ENCODE measurements at places on chromosomes 4 and X.

DNA sequence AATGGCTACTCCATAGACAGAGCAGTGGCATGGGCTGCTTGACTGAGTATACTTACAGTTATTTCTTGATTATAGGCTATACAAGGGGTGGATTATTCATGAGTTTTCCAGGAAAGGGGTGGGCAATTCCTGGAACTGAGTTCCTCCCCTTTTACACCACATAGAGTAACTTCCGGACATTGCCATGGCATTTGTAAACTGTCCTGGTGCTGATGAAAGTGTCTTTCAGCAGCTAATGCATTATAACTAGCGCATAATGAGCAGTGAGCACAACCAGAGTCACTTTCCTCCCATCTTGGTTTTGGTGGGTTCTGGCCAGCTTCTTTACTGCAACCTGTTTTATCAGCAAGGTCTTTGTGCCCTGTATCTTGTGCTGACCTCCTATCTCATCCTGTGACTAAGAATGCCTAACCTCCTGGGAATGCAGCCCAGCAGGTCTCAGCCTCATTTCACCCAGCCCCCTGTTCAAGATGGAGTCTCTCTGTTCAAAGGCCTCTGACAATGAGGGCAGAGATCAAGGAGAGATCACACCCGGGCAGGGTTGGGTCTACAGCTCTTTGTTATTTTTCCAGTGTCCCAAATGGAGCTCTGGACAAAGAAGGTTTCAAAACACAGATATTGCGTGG lies 468.4 kb upstream of the PRKX start:
- DNase-seq = no peak

DNA sequence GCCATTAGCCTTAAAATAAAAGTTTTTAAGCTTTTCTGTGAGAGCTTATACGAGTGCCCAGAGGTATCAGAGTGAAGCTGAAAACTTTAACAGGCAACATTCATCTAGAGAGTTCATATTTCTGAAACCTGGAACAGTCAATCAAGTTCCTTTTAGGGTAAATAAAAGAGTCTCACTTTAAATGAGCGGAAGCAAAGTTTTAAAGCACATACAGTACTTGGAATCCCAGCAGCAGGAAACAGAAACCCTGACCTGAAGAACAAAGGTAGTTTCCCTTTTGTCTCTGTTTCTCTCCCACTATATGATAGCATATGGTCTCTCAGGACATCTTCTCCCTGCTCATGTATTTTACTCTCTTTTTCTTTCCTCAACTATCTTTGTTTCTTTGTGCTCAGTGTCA lies 153.0 kb downstream of the ASB9 start:
- no peak for DNase-seq

DNA sequence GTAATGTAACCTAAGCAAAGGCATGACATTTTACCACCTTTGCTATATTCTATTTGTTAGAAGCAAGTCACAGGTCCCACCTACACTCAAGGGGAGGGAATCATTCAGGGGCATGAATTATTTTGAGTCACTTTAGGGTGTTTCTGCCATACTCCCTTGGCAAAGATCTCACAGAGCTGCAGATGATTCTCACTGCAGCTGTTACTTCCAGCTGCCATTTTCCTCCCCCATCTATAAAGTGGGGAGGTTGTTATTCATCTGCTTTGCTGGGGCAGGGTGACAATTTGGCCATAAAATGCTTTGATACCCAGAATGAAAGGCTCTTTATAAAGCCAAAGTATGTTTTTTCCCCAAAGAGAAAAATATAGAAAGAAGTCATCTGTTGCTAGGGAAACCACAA lies 136.5 kb upstream of the SMIM31 start:
- no peak for DNase-seq

- no peak for DNase-seq
These were observed 12.8 kb downstream of the TBC1D9 start for GRCh38 chr4:140743194-140743931.

DNA sequence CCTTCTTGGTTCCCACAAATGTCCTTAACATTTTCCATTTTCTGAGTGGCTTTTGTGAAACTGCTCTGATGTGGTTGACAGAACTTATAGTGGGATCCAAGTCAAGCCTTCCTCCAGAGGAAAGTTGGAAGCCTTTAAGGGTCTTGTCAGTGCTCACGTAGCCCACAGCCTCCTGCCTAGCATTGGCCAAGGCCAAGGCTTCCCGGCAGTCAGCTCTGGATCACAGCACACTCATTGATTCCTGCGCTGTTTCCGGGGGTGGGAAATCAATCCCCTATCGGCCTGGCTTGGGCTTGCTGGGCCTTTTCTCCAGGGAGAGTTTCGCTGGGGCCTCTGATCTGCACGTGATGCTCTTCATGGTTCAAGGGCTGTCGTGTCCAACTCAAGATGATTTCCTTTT lies 76.1 kb downstream of the SLC9A6 start:
- no peak for DNase-seq

DNA sequence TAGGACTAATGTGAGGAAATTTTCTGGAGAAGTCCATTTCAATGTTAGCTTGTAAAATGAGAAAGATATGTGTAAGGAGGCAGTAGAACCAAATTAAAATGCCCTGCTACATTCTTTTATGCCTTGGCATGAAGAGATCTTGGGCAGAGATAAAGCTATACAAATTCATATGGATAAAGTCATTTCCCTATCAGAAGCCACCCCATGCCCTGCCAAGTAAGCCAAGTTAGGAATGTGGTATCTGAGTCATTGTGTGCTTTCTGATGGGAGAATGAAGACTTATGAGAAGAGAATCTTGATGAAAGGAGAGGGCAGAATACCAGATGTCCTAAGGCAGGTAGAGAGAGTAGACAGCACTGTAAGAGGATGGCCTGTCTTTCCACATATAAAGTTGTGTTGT lies 83.7 kb downstream of the TEX13A start:
- DNase-seq = no peak

- no peak for DNase-seq
These were observed 188.0 kb upstream of the C1QTNF7 start for GRCh38 chr4:15239866-15240265.

GRCh38 chr4:70874268-70875156 lies 27.7 kb upstream of the MOB1B start:
- DNase-seq = no peak

DNA sequence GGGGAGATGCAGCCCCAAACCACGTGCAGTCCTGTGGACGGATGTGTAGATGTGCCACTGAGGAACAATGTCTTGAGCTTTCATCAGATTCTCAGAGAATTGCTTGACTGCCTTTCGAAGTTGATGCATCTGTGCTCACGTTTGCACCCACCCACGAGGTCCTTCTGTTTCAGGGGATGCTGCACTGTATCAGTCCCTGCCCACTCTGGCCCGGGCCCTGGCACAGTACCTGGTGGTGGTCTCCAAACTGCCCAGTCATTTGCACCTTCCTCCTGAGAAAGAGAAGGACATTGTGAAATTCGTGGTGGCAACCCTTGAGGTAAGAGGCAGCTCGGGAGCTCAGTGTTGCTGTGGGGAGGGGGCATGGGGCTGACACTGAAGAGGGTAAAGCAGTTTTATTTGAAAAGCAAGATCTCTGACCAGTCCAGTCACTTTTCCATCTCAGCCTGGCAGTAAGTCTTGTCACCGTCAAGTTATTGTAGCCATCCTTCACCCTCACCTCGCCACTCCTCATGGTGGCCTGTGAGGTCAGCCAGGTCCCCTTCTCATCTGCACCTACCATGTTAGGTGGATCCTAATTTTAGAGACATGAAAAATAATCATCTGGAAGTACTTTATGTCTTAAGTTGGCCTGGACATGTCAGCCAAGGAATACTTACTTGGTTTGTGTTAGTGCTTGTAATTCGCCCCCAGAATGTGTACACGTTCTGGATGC lies 36.4 kb upstream of the MSANTD1 start:
- DNase-seq = no peak

DNA sequence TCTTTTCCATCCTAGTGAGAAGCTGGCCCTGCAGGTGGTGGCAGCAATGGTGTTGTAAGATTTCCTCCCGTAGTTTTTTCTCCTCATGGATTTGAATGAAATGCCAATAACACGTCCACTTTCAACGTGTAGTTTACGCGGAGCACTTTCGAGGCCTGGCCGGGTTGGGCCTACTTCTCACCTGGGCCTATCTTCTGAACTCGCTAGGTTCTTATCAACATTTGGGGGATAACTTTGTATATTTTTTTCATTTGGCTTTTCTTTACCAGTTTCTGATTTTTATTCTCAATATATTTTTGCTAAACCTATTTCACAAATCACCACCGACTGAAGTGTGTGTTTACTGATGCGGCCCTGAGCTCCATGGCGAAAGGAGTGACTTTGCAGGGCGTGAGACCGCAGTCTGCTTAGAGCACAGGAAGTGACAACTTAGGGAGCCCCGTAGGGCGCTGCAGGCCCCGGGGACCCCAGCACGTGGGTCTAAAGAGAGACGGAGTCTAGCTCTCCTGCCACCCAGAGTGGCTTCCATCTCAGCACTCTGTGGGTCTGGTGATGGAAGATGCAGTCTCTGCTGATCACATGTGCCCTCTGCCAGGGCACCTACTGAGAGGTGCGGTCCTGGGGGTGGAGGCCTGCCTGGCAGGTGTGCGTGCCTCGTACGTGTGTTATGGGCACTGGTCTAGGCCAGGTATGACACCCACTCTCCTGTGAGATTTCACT lies 29.1 kb downstream of the NELFA start:
- DNase-seq = no peak

- DNase-seq = peak; percentile 77
These were observed 28.2 kb downstream of the NSD2 start for GRCh38 chr4:1899149-1900086.

- DNase-seq = no peak
These were observed 64.1 kb upstream of the PDGFRA start for GRCh38 chr4:54165011-54165410.

GRCh38 chr4:96652158-96652557 lies 812.3 kb downstream of the PDHA2 start:
- DNase-seq = no peak

DNA sequence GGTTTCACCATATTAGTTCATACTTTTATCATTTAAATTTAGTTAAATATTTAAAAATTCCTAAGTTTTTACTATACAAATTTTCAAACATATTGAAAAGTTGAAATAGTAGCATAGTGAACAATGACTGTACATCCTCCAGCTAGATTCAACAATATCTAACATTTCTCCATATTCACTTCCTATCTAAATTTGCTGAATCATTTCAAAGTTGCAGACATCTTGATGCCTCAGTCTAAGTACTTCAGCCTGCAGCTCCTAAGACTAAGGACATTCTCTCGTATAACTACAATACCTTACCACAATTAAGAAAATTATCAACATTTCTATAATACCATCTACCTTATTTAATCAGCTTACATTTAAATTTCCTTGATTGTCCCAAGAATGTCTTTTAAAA lies 132.7 kb downstream of the TMEM164 start:
- DNase-seq = no peak

DNA sequence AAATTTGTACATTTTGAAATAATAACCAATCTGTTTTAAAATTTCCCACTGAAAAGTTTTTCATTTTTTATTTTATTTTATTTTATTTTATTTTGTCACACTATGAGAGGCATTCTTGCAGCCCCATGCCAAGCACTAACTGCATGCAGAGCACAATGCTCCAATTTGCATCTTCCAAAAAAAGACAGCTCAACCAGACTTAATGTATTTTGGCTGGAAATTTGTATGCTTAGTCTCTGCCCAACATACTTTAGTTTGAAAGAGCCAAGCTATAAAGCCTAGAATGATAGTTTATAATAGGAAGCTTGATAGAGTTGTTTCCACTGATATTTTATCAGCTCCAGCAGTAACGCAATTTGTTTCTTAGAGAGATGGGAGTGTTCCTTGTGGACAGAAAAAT lies 235.5 kb downstream of the GALNTL6 start:
- no peak for DNase-seq

DNA sequence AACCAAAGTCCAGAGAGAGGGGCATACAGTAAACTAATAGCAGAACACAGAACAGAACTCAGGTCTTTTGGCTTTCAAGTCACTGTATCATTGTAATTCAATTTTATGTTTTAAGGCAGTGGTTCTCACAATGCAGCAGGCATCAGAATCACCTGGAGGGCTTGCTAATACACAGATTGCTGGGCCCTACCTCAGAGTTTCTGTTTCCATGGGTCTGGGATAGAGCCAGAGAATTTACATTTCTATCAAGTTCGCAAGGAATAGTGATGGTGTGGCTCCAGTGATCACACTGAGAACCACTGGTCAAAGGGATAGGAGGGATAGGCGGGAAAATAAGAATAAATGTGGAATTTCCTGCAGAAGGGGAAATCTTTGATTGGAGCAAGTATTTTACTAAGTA lies 36.7 kb downstream of the LANCL3 start:
- no peak for DNase-seq

GRCh38 chr4:69124941-69125340 lies 28.7 kb downstream of the UGT2B7 start:
- DNase-seq = no peak

DNA sequence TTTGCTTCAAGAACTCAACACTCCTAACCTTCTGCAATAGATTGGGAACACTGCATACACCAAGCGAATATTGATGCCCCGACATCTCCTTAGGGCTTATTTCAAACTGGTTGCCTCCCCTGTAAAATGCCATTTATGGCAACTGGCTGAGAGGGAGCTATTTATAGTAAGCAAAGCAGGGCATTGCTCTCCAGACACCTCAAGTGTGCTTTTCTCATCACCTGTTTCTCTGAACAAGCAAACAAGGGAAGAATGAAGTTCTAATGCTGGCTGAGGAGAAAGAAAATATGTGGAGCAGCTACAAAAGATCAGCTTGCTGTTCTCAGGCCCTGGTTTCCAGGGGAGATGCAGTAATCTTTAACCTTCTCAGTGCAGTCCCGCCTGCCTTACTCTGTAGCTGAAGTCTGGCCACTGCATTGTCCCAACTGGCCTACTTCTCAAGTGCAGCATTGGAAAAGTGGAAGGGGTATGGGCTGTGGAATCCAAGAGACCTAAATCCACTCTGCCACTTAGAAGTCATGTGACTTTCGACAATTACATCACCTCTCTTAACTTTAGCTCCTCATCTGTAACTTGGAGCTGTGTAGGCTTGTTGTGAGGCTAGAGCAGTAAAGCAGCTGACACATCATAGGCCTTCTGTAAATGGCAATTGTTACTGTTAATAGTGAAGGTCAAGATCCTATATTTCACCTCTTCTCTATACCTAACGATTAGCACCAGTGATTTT lies 47.9 kb upstream of the FGF13 start:
- DNase-seq = no peak

DNA sequence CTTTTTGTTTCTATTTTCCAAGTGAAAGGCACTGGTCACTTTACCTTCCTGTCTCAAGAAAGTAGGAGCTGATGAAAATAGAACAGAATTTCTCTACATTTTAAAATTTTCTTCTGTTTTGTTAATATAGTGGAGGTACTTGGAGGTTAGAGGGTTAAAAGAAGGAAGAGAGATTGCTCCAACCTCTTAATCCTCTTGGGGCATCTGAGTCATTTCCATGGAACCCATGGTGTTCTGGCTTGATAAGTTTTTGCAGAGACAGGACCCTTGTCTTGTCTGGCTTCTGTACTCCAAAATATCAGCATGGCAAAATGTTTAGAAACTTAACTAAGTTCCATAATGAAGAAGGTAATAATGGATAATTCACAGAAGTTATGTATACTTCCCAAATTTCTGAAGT lies 727.2 kb downstream of the C4orf33 start:
- no peak for DNase-seq

DNA sequence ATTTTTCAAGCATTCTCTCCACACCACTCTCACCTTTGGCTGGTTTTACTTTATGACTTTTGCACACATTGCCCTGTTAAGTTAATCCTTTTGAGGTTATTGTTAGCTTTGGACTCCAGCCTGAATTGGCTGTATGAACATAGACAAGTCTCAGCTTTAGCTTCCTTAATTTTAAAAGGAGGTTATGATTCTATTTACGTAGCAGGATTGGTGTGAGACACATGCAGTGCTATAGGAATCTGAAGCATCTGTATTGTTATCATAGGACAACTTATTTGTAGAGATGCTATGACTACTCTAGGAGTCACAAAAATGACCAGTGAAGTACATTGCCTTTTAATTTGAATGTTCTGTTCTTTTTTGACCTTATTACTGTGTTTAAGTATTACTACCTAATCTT lies 15.7 kb downstream of the PGAM4 start:
- no peak for DNase-seq

Data from NCI-H187 (cell line).